Activated CD4-positive, alpha-beta T cell treated with anti-CD3 and anti-CD28 coated beads for 36 hours (primary cell): ENCODE measurements at places on chromosomes 3 and 15. TPM values are rescaled to one million over a fixed set of nuclear protein-coding genes. Genes with fewer than 3 reads are reported as not detected.

The CACNA2D2 gene
- 1.5 TPM for total RNA-seq

The EIF4A2 gene
- 390 TPM for total RNA-seq

The CLRN1 gene
- not detected for total RNA-seq

The SHF gene
- total RNA-seq: 18.7 TPM

The AADAC gene
- total RNA-seq: not detected

The WDR82 gene
- 113 TPM for total RNA-seq

The NR1I2 gene
- total RNA-seq: 0.40 TPM

The CFAP44 gene
- total RNA-seq: 4.6 TPM

DNA sequence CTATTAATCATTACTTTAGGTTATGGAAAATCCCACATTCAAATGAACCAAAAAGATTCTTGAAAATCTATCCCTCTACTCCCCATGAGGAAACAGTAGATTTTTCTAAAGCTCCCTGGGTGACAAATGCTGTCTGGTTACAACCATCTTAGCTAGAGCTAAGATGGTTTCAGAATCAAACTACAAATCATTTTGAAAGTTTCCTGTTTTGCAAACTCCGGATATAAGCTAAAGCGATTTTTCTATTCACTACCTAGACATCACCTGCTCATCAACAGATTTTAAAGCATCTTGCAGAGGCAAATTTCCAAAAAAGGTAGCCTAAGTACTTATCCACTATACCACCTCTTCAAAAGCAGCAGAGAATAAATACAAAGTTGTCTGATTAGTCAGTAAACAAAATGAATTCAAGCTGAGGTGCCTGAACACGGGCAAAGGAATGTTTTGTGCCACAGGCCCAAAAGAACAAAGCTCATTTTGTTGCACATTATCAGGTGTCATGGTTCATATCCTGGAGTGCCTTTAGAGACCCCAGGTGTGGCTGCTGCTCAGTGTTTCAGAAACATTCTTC, 204.9 kb downstream of the TNIK start:
- DNase-seq: no peak
- H3K4me3 ChIP-seq: peak overlapping the region; percentile 49
- H3K27me3 ChIP-seq: no peaks in the 10 kb centered on the region

GRCh38 chr3:160106905-160107861, 118.0 kb upstream of the C3orf80 start:
- no peak for DNase-seq
- H3K36me3 ChIP-seq: no peaks in the 10 kb centered on the region
- H3K27ac ChIP-seq: no peak overlapping the region
- no peak overlapping the region for H3K4me3 ChIP-seq
- no peaks in the 10 kb centered on the region for H3K4me1 ChIP-seq

GRCh38 chr3:181488536-181488935, 223.2 kb upstream of the SOX2 start:
- H3K27ac ChIP-seq: no peak overlapping the region
- H3K36me3 ChIP-seq: no peaks in the 10 kb centered on the region
- DNase-seq: no peak
- H3K4me3 ChIP-seq: no peak overlapping the region
- H3K27me3 ChIP-seq: no peaks in the 10 kb centered on the region

- no peak overlapping the region for H3K4me3 ChIP-seq
- H3K36me3 ChIP-seq: no peaks in the 10 kb centered on the region
- no peak for DNase-seq
- H3K4me1 ChIP-seq: no peaks in the 10 kb centered on the region
Measured at GRCh38 chr3:125638799-125639198, 43.5 kb upstream of the OSBPL11 start.

GRCh38 chr15:35306361-35306981, 221.4 kb upstream of the NANOGP8 start:
- no peak for DNase-seq
- no peaks in the 10 kb centered on the region for H3K4me1 ChIP-seq
- no peaks in the 10 kb centered on the region for H3K27me3 ChIP-seq
- no peak overlapping the region for H3K4me3 ChIP-seq
- no peaks in the 10 kb centered on the region for H3K36me3 ChIP-seq

DNA sequence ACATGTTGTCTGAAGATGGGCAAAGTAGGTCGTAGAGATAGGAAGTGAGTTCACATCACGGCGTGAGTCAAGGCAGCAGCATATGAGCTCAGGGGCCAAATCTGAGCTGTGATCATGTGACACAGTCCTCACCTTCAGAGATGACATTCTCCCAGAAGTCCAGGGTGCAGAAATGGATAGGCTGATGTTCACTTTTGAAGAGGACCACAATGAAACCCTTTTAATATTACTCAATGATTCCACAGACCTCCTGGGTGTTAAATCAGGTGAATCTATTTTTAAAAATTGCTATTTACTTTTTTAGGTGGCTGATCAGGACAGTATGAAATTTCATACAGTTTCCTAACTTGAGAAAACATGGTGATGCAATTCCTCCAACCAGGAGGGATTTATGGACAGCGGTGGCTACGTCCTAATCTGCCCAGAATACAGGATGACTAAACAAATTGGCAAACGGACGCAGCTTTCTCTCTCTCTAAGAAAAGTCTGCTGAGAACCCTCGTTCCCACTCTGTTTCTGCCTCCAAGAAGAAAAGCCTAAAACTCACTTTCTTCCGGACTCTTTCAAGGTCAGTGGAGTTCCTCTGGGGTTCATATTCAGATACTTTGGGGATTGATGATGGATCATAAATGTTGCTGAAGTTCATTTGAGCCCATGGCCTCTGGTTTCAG, 34.4 kb downstream of the B3GNT5 start:
- H3K27me3 ChIP-seq: no peaks in the 10 kb centered on the region
- peak overlapping the region; percentile 56 for H3K4me3 ChIP-seq
- peak overlapping the region; percentile 98 for H3K27ac ChIP-seq
- H3K4me1 ChIP-seq: peaks cover 43% of the 10 kb centered on the region

GRCh38 chr15:88513195-88513594, 33.3 kb downstream of the DET1 start:
- H3K4me3 ChIP-seq: no peak overlapping the region
- H3K27ac ChIP-seq: no peak overlapping the region
- H3K4me1 ChIP-seq: peaks cover 4% of the 10 kb centered on the region
- DNase-seq: no peak

GRCh38 chr15:36612063-36612788, 32.8 kb downstream of the CDIN1 start:
- H3K4me1 ChIP-seq: no peaks in the 10 kb centered on the region
- H3K27me3 ChIP-seq: no peaks in the 10 kb centered on the region
- no peak overlapping the region for H3K27ac ChIP-seq
- no peak overlapping the region for H3K4me3 ChIP-seq

- H3K36me3 ChIP-seq: no peaks in the 10 kb centered on the region
- DNase-seq: no peak
- H3K27ac ChIP-seq: no peak overlapping the region
- no peak overlapping the region for H3K4me3 ChIP-seq
Measured at GRCh38 chr3:96844204-96844514, 29.8 kb downstream of the EPHA6 start.

GRCh38 chr15:80041494-80042253, 17.8 kb upstream of the ZFAND6 start:
- H3K4me1 ChIP-seq: no peaks in the 10 kb centered on the region
- no peaks in the 10 kb centered on the region for H3K27me3 ChIP-seq
- no peaks in the 10 kb centered on the region for H3K36me3 ChIP-seq
- no peak overlapping the region for H3K27ac ChIP-seq
- no peak for DNase-seq

GRCh38 chr3:53219895-53220483, 35.8 kb downstream of the TKT start:
- H3K4me1 ChIP-seq: peaks cover 2% of the 10 kb centered on the region
- peak; percentile 93 for DNase-seq
- H3K27ac ChIP-seq: no peak overlapping the region
- H3K36me3 ChIP-seq: peaks cover 10% of the 10 kb centered on the region
- no peak overlapping the region for H3K4me3 ChIP-seq

DNA sequence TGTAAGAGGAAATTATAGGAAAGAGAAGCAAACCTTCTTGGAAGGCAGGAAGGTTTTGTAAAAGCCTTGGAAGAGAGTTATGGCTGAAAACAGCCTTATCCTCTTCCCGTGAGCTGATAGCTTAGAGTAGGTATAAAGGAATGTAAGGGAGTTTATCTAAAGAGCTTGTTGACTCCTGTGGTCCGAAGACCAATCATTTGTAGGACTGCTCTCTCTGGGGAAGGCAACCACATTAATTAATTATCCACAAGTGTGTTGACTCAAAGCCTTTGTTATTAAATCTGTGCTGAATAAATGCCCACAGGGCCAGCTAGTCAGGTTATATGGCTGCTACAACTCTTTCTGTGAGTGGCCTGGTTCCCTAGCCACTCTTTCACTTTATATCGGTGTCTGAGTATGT, 452.1 kb upstream of the RASGRP1 start:
- H3K27me3 ChIP-seq: peaks cover 7% of the 10 kb centered on the region
- H3K4me3 ChIP-seq: no peak overlapping the region
- H3K36me3 ChIP-seq: no peaks in the 10 kb centered on the region
- H3K27ac ChIP-seq: no peak overlapping the region

DNA sequence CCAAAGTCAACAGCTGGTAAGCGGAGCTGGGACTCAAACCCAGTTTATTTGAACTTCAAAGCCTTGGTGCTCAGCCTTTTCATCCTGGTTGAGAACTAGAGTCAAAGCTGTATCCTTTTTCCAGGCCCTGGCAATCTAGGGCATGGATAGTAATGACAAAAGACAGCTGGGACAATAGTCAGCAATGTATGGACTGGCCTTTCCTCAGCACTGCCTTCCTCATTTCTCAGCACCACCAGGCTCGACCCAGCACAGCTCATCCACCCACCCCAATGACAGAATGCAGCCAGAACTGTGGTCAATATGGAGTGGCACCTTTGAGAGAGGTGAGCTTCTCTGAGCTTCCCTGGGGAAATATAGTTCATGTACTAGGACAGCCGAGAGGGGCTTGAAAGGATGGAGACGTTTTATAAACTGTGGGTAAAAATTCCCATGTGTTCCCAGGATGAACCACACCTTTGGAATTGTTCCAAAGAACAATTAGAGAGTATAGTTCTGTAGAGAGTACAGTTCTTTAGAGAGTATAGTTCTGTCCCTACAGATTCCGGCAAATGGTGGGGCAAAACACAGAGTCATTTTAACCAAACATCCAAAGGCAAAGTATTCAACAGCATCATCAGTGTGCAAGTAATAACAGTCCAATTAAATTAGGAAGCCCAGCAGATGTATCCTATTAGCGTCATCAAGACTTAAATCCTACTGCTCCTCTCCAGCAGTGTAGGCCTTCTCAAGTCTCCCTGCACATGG, 30.2 kb upstream of the IREB2 start:
- H3K4me1 ChIP-seq: no peaks in the 10 kb centered on the region
- peaks cover 2% of the 10 kb centered on the region for H3K27me3 ChIP-seq
- H3K4me3 ChIP-seq: no peak overlapping the region
- H3K36me3 ChIP-seq: no peaks in the 10 kb centered on the region
- no peak for DNase-seq

- peaks cover 27% of the 10 kb centered on the region for H3K4me1 ChIP-seq
- no peak overlapping the region for H3K4me3 ChIP-seq
- H3K36me3 ChIP-seq: no peaks in the 10 kb centered on the region
- H3K27me3 ChIP-seq: no peaks in the 10 kb centered on the region
Measured at GRCh38 chr3:120147072-120147871, 53.0 kb upstream of the GSK3B start.

GRCh38 chr15:87500240-87500639, 756.3 kb downstream of the NTRK3 start:
- no peaks in the 10 kb centered on the region for H3K36me3 ChIP-seq
- no peak for DNase-seq
- H3K4me3 ChIP-seq: no peak overlapping the region
- H3K4me1 ChIP-seq: no peaks in the 10 kb centered on the region
- peaks cover 2% of the 10 kb centered on the region for H3K27me3 ChIP-seq

GRCh38 chr3:23712656-23713559, 92.8 kb upstream of the UBE2E1 start:
- H3K4me1 ChIP-seq: no peaks in the 10 kb centered on the region
- H3K4me3 ChIP-seq: no peak overlapping the region
- no peak for DNase-seq

DNA sequence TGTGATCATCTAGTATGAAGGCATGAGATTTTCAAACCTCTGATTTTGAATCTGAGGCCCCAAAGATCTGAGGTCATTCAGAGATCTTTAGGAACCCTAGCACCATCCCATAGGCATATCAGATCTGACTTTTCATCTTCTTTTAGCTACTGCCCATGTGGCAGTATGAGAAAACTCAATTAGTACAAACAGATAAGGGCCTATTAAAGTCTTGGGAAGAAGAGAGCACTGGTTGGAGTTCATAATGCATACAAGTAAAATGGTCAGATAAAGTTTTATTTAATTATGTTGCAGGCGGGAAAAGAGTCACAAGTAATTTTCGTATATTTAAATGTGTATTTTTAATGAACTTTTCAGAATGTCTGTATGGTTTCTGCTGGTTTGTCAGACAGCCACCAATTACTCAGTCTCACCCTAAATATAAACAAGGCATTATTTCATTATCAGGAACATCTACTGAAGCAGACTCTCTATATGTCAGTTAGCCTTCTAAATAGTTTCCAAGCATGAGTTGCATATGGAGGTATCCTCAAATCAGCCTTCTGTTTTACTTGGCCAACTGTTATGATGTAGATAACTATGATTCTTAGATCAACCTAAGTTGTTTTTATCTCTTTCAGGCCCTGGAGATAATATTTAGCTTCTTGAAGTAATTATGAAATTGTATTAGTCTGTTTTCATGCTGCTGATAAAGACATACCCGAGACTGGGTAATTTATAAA, 340.3 kb upstream of the TBC1D5 start:
- DNase-seq: no peak
- H3K4me1 ChIP-seq: peaks cover 9% of the 10 kb centered on the region
- peaks cover 11% of the 10 kb centered on the region for H3K27me3 ChIP-seq
- no peak overlapping the region for H3K27ac ChIP-seq
- no peaks in the 10 kb centered on the region for H3K36me3 ChIP-seq
- H3K4me3 ChIP-seq: no peak overlapping the region

DNA sequence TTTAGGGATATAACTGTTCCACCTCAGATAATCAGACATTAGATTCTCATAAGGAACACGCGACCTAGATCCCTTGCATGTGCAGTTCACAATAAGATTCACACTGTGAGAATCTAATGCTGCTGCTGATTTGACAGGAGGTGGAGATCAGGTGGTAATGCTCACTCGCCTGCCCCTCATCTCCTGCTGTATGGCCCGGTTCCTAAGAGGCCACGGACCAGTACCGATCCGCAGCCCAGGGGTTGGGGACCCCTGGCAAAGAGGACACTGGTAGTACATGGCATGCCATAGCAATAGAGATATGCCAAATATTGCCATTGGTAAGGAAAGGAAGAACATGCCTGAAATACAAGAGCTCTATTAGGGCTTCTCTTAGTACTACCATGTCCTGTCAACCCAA, 59.7 kb downstream of the LSM3 start:
- peaks cover 7% of the 10 kb centered on the region for H3K4me1 ChIP-seq
- H3K27me3 ChIP-seq: peaks cover 11% of the 10 kb centered on the region
- H3K27ac ChIP-seq: no peak overlapping the region
- peaks cover 3% of the 10 kb centered on the region for H3K36me3 ChIP-seq
- no peak for DNase-seq

- H3K27me3 ChIP-seq: peaks cover 9% of the 10 kb centered on the region
- H3K4me1 ChIP-seq: no peaks in the 10 kb centered on the region
- DNase-seq: no peak
- no peak overlapping the region for H3K4me3 ChIP-seq
- no peak overlapping the region for H3K27ac ChIP-seq
- no peaks in the 10 kb centered on the region for H3K36me3 ChIP-seq
Measured at GRCh38 chr15:59933607-59934006, 70.5 kb upstream of the FOXB1 start.
